ENCODE measurements at places on chromosomes 12 and 14.

GRCh38 chr12:129830796-129831195 is 73.0 kb downstream of the TMEM132D start:
- no peak for DNase-seq

DNA sequence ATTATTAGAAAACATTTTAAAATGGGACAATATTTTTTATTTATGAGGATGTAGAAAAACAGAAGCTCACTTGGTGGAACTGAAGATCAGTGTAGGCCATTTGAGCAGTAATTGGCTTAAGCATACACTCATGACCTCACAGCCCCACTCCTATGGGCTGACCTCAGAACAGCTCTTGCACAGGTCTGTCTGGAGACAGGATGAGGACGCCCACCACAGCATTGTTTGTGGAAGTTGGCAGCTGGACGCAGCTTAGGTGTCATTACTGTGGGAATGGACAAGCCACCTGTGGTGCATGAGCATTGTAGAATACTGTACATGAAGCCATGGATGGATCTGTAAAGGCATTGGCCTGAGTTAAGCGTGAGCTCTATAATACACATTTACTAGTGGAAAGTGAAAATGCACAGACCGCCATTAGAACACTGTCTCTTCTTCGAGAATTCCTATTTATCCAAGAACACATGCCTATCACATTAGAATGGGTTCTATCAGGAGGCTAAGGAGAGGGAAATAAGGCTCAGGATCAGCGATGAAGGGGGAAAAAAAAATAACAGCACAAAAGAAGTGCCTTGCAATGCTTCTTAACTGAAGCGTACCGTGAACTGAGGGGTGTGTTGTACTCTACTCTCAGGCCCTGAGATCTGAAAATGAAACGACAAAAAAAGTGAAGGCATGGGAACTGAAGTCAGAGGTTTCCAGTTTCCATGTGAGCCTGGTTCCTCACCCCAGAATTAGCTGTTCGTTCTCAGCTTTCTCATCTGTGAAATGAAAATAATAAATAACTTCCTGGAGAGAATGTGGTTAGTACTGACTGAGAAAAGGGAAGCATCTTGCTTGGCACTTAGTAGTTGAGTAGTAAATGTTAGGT is 33.6 kb downstream of the KCNA1 start:
- DNase-seq: no peak

- DNase-seq: no peak
These were observed 57.1 kb downstream of the ERC1 start for GRCh38 chr12:1047898-1048660.

DNA sequence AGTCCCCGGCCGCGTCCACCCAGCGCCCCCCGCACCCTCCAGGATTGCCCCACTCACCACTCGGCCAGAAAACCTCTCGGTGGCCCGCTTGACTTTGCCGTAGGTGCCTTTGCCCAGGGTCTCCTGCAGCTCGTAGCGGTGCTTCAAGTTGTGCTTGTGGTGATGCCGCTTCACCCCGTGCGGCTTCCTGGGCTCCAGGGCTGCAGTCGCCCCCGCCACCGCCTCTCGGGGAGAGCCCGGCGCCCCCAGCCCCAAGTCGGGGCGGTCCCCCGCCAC is 459 bp downstream of the NUAK1 start:
- DNase-seq: no peak

DNA sequence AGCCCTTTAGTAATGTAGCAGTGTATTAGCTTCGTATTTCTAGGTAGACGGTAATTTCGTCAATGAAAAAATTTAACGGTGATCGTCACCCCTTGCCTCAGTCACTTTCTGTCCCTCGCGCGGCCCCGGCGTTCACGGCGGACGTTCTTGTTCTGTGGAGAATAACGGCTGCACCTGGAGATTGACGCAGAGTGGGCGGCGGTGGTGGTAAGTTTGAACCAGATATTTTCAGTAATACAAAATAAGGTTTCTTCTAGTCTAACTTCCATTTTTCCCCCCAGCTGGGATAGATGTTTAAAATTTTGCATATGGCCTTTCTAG is 341 bp downstream of the ZNF10 start:
- DNase-seq: no peak

- no peak for DNase-seq
These were observed 72.2 kb downstream of the ST8SIA1 start for GRCh38 chr12:22262309-22262708.

- DNase-seq: no peak
These were observed 67.2 kb downstream of the GLT1D1 start for GRCh38 chr12:128920468-128920867.

GRCh38 chr12:26318661-26319068 is 123.3 kb downstream of the SSPN start:
- no peak for DNase-seq

GRCh38 chr12:53034459-53034858 is 15.4 kb upstream of the TNS2 start:
- no peak for DNase-seq

DNA sequence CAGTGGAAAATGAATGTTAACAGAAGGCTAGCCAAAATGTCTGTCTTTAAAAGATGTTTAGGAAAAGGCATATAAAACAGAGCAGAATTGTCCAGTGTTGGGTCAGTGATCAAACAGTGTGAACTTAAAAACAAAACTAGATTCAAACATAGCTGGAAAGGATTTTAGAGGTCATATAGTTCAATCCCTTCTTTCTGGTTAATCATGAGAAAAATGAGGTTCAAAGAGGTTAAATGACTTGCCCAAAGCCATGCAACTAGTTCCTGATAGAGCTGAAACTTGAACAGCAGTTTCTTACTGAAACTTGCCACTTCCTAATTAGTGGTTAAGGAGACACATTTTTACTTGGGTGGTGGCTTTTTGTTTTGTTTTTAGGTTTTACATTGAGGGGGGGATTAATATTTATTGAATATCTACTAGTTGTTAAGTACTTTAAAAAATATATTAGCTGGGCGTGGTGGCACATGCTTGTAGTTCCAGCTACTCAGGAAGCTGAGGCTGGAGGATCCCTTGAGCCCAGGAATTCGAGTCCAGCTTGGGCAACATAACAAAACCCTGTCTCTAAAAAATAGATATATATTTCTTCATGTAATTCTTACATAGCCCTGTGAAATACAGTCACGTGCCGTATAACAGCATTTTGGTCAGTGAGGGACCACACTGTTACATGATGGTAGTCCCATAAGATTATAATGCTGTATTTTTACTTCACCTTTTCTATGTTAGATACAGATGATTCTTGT is 20.4 kb downstream of the ACVR1B start:
- no peak for DNase-seq

DNA sequence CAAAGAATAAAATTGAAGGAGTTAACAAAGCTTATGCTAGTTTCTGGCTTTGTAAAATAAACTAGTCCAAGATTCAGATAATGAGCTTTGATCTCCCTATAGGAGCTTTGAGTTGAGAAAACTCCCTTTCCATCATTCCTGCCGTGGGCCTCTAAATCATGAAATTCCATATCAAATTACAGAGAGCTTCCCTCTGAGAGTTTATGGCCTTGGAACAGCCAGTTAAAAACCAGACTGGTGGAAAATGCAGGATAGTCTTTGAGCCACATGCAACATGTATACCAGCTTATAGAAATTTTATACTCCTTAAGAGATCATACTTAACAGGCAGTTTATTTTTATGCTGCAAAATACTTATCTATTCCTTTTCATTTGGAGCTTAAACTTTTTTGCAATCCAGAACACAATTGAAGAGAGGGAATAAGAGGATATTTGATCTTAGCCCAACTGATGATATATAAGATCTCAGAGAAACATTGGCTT is 175.8 kb upstream of the ATP2B1 start:
- no peak for DNase-seq

- no peak for DNase-seq
These were observed 59.3 kb upstream of the KCNA5 start for GRCh38 chr12:4984344-4984743.

GRCh38 chr12:101747697-101748096 is 8.4 kb upstream of the SYCP3 start:
- DNase-seq: no peak

DNA sequence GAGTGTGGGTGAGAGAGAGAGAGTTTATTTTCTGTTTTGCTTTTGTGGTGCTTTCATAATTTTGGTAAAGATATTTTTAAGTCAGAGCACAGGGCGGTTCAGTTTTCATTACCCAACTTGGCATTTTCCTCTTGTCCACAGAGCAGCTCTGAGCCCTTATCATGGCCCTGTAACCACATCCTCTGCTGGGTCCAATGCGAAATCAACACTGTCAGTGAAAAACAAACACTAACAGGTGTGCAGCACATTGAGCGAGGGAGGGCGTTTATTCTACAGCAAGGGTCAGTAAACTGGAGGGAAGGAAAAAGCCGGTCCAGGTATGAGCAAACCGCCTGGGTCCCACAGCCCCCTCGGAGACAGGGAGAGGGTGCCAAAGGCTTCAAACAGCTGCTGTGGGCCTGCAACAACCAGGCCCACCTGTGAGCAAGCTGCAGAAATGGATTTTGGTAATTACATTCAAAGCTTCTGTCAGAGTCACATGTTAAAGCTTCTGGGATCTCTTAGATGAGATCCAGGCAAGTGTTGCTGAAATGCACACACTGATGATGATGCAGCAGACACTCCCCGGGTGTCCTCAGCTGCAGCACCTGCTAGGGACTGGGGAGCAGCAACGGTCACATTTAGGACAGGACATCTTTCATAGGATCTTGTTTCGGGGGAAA is 132.7 kb upstream of the DYRK2 start:
- no peak for DNase-seq

GRCh38 chr14:71169861-71170260 is 262.6 kb downstream of the PCNX1 start:
- DNase-seq: no peak

DNA sequence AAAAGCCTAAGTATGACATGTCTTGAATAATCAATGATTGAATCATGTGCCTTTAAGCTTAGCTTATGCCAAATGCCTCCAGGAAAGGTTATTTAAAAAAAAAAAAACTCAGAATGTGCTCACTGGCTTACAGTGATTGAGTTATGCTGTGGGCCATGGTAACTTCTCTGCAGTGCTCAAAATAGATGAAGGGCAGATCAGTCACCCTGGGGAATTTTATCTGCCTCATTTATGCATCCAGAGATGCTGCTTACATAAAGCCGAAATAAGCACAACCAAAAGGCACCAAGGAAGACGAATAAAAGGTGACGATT is 118.7 kb upstream of the MDM1 start:
- DNase-seq: no peak

DNA sequence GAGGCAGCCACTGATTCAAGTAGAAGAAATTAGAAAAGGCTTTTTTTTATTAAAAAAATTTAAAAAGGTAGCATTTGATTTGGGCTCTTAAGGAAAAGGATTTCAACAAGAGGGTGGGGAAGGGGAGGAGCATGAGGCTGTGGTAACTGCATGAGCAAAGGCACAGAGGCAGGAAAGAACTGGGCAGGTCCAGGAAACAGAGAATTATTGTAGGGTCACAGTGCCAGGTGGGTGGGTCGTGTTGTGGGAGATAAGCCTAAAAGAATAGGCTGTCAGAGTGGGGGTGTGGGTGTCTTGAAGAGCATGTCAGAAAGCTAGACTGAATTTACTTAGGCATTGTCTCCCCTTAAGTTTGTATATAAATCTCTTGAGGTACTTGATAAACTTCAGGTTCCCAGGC is 7.8 kb downstream of the LIMA1 start:
- no peak for DNase-seq

GRCh38 chr12:11658791-11659190 is 9.3 kb downstream of the ETV6 start:
- DNase-seq: no peak

DNA sequence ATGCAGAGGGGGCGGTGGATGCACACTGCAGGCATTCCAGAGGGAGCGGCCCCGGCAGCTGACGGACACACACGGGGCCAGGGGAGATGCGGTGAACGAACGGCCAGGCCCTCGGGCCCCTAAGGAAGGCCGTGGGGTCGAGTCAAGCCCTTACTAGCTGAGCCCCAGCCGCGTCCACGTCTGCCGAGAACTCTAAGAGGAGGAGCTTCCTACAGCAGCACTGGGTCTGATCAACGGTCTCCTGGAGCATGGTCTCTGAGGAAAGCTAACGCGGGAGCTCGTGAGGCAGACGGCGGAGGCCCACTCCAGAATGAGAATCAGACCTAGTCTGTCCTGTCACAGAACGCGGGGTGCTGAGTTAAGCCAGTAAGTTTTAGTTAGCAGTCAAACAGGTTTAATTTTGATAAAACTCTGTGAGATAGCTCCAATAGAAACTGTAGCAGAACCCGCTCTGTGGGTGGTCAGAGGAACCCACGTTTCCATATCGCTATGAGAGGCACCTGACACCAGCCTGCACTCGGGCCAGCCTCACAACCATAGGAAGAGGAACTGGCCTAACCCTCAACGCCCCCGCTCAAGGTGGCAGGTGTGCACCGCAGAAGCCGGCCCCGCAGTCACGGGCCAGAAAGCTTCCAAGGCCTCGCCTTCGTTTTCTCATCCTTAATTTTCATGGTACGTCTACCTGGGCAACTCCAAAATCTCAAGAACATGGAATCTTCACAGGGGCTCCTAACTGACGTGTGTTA is 55.5 kb downstream of the CDC42BPB start:
- no peak for DNase-seq

DNA sequence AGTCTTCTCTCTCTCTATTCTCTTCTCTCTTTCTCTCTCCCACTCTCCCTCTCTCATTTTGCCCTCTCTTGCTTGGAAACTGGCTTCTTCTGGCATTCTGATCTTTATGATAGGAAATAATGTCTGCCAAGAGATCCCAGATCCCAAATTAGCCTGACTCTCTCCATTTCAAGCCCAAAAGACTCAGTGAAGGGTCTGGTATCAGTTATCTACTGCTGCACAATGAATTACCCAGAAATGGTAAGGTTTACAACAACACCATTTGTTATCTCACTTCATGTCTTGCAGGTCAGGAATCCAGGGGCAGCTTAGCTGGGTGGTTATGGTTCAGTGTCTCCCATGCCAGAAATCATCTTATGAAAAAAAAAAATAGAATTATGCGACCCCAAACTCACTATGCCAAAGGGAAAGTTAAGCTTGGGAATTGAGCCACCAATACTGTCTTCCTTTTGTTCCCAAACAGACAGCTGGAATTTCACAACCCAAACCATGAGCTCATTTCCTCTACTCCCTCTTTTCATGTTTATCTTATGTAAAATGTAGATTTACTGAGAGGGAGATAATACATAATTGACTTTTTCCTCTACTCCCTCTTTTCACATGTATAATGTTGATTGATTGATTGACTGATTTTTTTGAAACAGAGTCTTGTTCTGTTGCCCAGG is 67.8 kb upstream of the FICD start:
- DNase-seq: no peak

DNA sequence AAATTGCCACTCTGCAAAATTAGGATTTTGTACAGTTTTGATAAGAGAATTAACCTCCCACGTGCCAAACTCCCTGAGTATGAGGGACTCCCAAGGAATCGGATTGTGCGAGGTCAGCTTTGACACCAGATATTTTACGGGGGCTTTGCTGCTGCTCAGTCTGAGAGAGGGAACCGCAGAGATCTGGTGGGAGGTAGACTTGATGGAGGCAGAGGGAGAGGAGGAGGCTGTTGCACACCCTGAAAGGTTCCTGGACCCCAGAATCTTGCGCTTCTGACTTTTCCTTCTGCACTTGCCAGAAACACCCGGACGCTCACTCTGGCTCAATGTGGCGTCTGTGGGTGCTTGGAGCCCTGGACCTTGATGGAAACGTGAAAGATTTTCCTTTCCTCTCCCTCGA is 83.9 kb downstream of the PAPOLA start:
- DNase-seq: no peak
